ENCODE measurements at places on chromosomes 7 and 10. TPM values are rescaled to one million over a fixed set of nuclear protein-coding genes. Genes with fewer than 3 reads are reported as not detected.

GRCh38 chr7:84568781-84569180, 374.2 kb upstream of the SEMA3A start:
- no peaks in the 10 kb centered on the region for H3K36me3 ChIP-seq
- H3K4me3 ChIP-seq = no peak overlapping the region
- H3K4me1 ChIP-seq = no peaks in the 10 kb centered on the region
- H3K27me3 ChIP-seq = no peaks in the 10 kb centered on the region
- no peak for DNase-seq
- no peak overlapping the region for H3K27ac ChIP-seq

- DNase-seq = no peak
- H3K27me3 ChIP-seq = no peaks in the 10 kb centered on the region
- peaks cover 12% of the 10 kb centered on the region for H3K4me1 ChIP-seq
- no peaks in the 10 kb centered on the region for H3K36me3 ChIP-seq
- no peak overlapping the region for H3K27ac ChIP-seq
Measured at GRCh38 chr10:14674376-14675050, 100.2 kb downstream of the FAM107B start.

GRCh38 chr10:51879238-51879637, 179.8 kb upstream of the CSTF2T start:
- H3K4me1 ChIP-seq = peaks cover 4% of the 10 kb centered on the region
- H3K27ac ChIP-seq = no peak overlapping the region
- no peaks in the 10 kb centered on the region for H3K27me3 ChIP-seq
- DNase-seq = no peak

- no peak for DNase-seq
- H3K27ac ChIP-seq = no peak overlapping the region
- no peaks in the 10 kb centered on the region for H3K4me1 ChIP-seq
Measured at GRCh38 chr10:124824507-124824906, 22.9 kb downstream of the ABRAXAS2 start.

DNA sequence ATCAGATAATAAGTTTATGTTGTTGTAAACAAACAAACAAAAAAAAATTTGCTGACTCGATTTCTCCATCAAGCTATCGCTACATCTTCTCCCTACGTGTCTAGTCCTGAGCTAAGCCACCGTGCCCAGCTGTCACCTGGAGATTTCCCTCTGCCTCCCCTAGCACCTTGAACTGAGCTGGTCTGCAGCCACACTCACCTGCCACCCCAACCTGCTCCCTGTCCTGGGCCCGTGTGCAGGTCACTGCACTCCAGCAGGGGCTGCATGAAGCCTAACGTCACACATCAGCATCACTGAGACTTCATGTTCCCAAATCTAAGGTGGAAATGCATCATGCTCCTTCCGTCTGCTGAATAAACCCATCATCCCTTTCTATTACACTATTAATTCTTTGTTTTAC, 44.4 kb downstream of the TEX36 start:
- H3K4me3 ChIP-seq = no peak overlapping the region
- DNase-seq = no peak
- no peaks in the 10 kb centered on the region for H3K4me1 ChIP-seq
- no peaks in the 10 kb centered on the region for H3K27me3 ChIP-seq
- no peaks in the 10 kb centered on the region for H3K36me3 ChIP-seq

GRCh38 chr10:99555825-99556523, 23.2 kb downstream of the NKX2-3 start:
- no peak overlapping the region for H3K4me3 ChIP-seq
- no peak for DNase-seq
- H3K36me3 ChIP-seq = no peaks in the 10 kb centered on the region
- H3K27me3 ChIP-seq = peaks cover 25% of the 10 kb centered on the region
- H3K27ac ChIP-seq = no peak overlapping the region

DNA sequence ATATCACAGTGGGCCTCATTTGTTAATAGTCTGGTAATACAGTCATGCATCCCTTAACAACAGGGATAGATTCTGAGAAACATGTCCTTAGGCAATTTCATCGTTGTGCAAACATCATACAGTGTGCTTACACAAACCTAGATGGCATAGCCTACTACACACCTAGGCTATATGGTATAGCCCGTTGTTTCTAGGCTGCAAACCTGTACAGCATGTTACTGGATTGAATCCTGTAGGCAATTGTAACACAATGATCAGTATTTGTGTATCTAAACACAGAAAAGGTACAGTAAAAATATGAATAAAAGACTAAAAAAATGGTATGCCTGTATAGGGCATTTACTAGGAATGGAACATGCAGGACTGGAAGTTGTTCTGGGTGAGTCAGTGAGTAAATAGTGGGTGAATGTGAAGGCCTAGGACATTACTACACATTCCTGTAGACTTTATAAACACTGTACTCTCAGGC, 12.0 kb upstream of the RHOBTB1 start:
- no peak overlapping the region for H3K4me3 ChIP-seq
- no peaks in the 10 kb centered on the region for H3K4me1 ChIP-seq
- H3K27me3 ChIP-seq = no peaks in the 10 kb centered on the region
- no peak overlapping the region for H3K27ac ChIP-seq
- DNase-seq = no peak

- no peak overlapping the region for H3K4me3 ChIP-seq
- H3K36me3 ChIP-seq = no peaks in the 10 kb centered on the region
- H3K27me3 ChIP-seq = peaks cover under 1% of the 10 kb centered on the region
- DNase-seq = no peak
Measured at GRCh38 chr7:93884541-93884940, 6.0 kb downstream of the TFPI2 start.

GRCh38 chr10:61120805-61121204, 176.8 kb upstream of the RHOBTB1 start:
- DNase-seq = no peak
- no peak overlapping the region for H3K4me3 ChIP-seq
- no peaks in the 10 kb centered on the region for H3K36me3 ChIP-seq

- no peak overlapping the region for H3K4me3 ChIP-seq
- no peak for DNase-seq
- H3K36me3 ChIP-seq = no peaks in the 10 kb centered on the region
- H3K27me3 ChIP-seq = peaks cover 4% of the 10 kb centered on the region
Measured at GRCh38 chr10:116286626-116287200, 13.7 kb upstream of the GFRA1 start.

- H3K27ac ChIP-seq = no peak overlapping the region
- H3K27me3 ChIP-seq = no peaks in the 10 kb centered on the region
- H3K4me1 ChIP-seq = no peaks in the 10 kb centered on the region
- DNase-seq = no peak
Measured at GRCh38 chr7:69775231-69775771, 177.0 kb downstream of the AUTS2 start.

- H3K4me1 ChIP-seq = no peaks in the 10 kb centered on the region
- no peaks in the 10 kb centered on the region for H3K27me3 ChIP-seq
- no peak overlapping the region for H3K27ac ChIP-seq
- H3K4me3 ChIP-seq = no peak overlapping the region
Measured at GRCh38 chr10:127368929-127369328, 172.5 kb upstream of the INSYN2A start.

- peaks cover 66% of the 10 kb centered on the region for H3K4me1 ChIP-seq
- H3K4me3 ChIP-seq = no peak overlapping the region
- H3K27me3 ChIP-seq = no peaks in the 10 kb centered on the region
- peak; percentile 72 for DNase-seq
Measured at GRCh38 chr7:2760098-2760889, 72.3 kb downstream of the AMZ1 start.

GRCh38 chr10:13143766-13144165, 17.6 kb upstream of the MCM10 start:
- H3K36me3 ChIP-seq = peaks cover 18% of the 10 kb centered on the region
- H3K4me1 ChIP-seq = no peaks in the 10 kb centered on the region

DNA sequence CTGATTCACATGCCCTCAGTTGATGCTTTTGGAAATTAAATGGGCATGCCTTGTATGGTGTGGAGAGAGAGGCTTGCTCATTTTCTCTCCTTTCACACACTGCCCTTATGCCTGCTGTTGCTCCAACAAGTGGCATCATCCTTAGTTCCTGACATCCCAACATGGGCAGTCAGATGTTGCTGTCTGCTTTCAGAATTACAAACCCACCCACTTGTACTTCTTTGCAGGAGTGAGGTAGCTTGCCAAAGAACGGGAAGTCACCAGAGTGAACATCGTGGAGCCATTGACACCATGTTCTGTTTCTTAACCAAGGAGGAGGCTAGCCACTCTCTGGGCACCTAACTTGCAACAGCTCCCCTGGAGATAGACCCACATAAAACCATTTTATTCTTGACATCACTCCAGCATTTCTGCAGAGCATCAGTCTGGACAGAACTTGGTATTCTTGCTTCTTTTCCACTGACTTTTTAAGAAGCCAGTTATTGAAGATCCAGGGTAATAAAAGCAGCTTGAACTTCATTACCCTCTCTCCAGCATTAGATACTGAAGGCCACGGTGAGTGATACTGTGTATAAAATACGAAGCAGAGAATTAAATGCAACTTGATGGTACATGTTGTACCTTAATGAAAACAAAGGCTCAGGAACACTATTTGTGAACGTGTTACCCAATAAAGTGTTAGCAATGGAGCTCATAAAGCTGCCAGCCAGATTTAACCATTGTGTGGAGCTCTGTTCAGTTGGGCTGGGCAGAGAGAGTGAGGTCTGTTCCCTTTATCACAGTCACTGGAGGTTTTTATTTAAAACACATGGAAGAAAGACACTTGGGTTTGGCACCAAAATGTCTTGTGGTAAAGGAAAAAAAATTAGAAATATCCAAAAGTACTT, 195.8 kb upstream of the HABP2 start:
- H3K27ac ChIP-seq = no peak overlapping the region
- DNase-seq = no peak
- H3K4me1 ChIP-seq = no peaks in the 10 kb centered on the region
- no peaks in the 10 kb centered on the region for H3K36me3 ChIP-seq
- H3K4me3 ChIP-seq = no peak overlapping the region

GNAT3 gene
- not detected for total RNA-seq

PNLIP gene
- total RNA-seq = not detected

LRMDA gene
- 29.9 TPM for total RNA-seq

MAT1A gene
- total RNA-seq = 1.0 TPM

TRPV5 gene
- total RNA-seq = not detected

PDZD8 gene
- total RNA-seq = 29.4 TPM

AKR1C1 gene
- total RNA-seq = 54.5 TPM

EFCAB10 gene
- 6.0 TPM for total RNA-seq

CYP2E1 gene
- total RNA-seq = 0.86 TPM

NUTM2A gene
- 2.3 TPM for total RNA-seq

Measured in lower lobe of right lung (tissue), 2 donors.